ENCODE measurements at places on chromosomes 12 and 14. TPM values are rescaled to one million over a fixed set of nuclear protein-coding genes. Genes with fewer than 3 reads are reported as not detected.

ARMH4 gene
- total RNA-seq, result 3.6 TPM

SLC2A13 gene
- 35.1 TPM for total RNA-seq

KLRD1 gene
- 1.5 TPM for total RNA-seq

SLCO1C1 gene
- not detected for total RNA-seq

AQP6 gene
- not detected for total RNA-seq

HOXC5 gene
- 2.7 TPM for total RNA-seq

AMDHD1 gene
- total RNA-seq, result 2.0 TPM

DNA sequence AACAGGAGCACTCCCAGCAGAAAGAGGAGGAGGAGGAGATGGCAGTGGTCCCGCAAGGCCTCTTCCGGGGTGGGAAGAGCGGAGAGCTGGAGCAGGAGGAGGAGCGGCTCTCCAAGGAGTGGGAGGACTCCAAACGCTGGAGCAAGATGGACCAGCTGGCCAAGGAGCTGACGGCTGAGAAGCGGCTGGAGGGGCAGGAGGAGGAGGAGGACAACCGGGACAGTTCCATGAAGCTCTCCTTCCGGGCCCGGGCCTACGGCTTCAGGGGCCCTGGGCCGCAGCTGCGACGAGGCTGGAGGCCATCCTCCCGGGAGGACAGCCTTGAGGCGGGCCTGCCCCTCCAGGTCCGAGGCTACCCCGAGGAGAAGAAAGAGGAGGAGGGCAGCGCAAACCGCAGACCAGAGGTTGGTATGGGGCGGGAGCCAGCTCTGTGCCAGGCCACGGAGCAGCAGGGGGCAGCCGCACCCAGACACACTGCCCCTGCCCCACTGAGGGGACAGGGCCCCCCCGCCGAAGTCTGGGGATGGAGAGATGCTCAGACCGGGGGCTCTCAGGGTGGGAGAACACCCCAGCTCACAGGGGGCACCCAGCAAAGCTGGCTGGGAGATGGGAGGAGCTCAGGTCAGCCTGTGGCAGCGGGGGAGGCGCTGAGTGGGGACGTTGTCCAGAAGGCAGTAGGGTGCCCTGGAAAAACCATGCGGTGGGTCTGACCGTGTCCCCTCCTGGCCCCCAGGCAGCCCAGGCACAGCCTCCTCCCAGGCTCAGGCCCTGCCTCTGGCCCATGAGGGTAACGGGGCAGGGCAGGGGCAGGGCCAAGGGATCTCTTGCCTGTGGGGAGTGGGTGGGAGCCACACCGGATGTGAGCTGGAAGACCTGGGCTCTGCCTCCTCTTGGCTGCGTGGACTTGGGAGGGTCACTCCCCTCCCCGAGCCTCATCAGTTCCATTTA is 9.8 kb downstream of the CHGA start:
- DNase-seq, result no peak

GRCh38 chr12:30977537-30978349 is 51.2 kb downstream of the TSPAN11 start:
- DNase-seq, result no peak

- DNase-seq, result no peak
Measured at GRCh38 chr12:128661226-128661569, 162.6 kb downstream of the SLC15A4 start.

DNA sequence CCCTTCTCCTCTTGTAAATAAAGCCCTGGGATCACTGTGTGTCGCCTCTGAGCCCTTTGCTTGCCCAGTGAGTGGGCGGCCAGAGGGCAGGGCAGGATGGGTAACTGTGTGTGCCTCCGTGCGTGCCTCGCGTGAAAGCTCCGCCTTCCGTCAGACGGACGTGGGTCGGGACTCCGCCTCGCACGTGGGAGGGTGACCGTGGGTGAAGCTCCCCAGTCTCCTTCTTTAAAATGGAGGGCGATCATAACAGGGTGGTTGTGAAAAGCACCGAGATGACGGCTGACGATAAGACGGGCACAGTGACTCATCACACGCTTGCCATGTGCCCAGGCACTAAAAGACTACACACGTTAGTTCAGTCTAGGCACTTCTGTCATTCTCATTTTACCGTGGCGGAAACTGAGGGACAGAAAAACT is 9.2 kb downstream of the PHB2 start:
- DNase-seq, result no peak

GRCh38 chr12:124240493-124240892 is 54.4 kb upstream of the RFLNA start:
- no peak for DNase-seq

DNA sequence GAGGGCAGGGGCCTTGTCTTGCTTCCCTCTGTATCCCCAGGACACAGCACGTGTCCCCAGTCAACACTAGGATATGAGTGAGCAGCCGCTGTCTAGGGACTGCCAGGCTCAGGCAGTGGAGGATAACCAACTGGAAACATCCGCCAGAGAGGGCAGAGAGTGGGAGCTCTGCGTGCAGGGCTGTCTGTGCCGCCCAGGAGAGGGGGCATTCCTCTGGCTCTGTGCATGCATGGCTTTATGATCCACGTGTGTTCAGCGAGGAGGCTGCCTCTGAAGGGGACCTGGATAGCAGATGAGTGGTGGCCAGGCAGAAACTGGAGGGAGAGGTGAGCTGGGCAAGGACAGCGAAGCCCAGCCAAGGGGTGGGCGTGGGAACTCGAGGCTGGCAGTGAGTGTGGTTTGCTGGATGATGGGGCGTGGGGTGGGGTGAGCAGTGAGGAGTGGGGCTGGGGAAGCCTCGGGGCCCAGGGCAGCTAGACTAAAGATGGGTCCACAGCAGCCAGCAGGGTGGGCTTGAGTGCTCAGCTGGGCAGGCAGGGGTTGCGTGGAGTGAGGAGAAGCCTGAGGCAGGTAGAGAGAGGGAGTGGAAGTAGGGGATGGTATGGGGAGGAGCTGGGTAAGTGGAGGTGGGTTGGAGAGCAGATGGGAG is 72.9 kb downstream of the PRIMA1 start:
- DNase-seq, result no peak

DNA sequence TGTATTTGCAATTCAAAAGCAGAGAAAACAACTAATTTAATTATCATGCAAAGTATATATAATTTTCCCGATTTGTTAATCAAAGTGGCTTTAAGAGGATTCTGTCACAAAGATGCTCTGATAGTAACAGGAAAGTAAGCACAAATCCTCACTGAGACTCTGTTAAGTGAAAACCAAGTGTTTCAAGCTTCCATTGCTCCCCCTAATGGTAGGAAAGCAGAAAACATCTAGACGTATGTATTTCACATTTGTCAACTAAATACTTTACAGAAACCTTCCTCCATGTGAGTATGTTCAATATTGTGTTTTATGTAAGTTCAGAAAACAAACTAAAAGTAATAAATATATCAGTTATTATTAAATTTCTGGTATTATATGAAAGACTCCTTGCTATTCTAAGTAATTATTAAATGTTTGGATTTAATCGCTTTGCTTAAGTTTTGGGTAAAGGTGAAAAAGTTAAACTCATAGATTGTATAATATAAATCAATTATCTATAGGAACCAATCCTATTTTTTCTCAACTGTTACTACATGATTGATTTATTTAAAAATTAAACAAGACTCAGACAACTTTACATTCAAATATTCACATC is 1.5 kb upstream of the NTS start:
- DNase-seq, result no peak

- peak; percentile 41 for DNase-seq
Measured at GRCh38 chr12:110582276-110583136, 612 bp downstream of the PPTC7 start.

GRCh38 chr14:81516986-81517797 is 16.5 kb downstream of the SEL1L start:
- DNase-seq, result no peak

DNA sequence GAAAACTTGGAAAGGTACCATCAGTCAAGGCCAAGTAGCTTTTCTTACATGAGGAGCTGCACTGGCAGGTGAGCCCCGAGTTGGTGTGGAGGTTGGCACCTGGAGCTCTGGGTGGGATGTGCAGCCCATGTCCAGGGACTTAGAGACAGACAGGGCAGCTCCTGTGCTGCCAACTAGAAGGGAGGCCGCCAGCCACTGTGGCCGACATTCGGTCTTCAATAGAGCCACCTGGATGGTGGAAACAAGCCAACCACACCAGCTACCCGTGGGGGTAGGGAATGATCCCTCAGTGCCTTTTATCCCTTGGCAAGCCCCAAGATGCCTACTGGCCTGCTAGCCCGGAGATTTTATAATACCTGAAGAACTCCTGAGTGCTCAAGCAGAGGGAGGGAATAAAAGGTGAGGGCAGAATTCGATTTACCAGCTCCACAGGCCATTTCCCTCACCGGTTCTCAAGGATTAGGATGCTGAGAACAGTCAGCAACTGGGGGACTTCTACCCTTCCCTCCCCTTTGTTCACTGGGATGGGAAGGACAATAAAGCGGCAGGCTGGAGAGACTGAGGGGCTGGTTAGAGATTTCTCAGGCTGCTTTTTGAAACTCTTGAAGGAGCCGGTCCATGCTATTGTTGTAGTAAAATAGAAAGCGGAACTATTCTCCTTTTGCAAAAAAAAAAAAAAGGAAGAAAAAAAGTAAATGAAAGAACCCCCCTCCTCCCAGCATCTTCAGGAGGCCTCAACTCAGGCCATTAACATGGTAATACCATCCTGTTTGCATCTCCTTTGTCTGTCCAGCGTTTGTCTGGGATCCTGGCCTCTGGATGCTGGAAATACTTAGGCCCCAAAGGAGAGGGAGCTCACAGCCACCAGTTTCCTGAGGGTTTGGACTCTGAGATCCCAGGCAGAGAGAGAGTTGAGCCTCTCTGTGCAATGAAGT is 321.6 kb downstream of the ZFP36L1 start:
- no peak for DNase-seq

- no peak for DNase-seq
Measured at GRCh38 chr14:29857551-29857950, 70.1 kb downstream of the PRKD1 start.

DNA sequence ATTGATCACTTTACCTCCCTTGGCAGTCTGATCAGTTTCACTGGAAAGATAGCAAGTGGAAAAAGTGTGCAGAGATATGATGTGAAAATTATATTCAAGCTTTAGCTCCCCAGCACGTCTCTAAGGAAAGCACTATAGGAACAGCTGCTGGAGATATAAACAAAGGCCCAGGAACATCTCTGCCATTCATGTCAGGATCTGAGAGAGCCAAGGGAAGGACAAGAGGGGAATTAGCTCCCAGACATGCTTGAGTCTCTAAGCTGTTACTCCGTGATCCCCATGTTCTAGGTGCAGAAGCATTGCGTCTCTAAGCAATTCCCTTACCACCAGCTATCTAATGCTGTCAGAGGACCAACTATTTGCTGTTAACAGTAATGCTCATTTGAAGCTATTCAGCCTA is 700.2 kb downstream of the DIO2 start:
- DNase-seq, result no peak

DNA sequence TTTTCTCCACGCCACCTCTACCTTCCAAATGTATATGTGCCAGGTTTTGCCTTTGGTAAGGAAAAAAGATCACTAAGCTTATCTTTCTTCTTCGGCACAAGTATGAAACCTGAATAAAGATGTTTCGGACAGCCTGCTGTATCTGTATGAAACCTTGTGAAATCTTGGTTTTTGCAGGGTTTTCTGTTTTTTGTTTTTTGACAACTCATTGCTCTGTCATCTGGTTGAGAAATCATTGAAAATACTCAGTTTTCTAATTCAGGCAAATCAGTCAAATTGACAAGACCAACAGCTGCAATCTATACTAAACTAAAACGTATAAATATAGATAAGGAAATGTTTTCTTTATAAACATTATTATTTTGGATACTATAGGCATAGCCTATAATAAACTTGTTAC is 63.1 kb upstream of the FGD4 start:
- DNase-seq, result no peak

GRCh38 chr12:47987411-47988072 is 16.7 kb downstream of the COL2A1 start:
- no peak for DNase-seq

GRCh38 chr14:51490205-51490604 is 161.5 kb upstream of the FRMD6 start:
- DNase-seq, result no peak

DNA sequence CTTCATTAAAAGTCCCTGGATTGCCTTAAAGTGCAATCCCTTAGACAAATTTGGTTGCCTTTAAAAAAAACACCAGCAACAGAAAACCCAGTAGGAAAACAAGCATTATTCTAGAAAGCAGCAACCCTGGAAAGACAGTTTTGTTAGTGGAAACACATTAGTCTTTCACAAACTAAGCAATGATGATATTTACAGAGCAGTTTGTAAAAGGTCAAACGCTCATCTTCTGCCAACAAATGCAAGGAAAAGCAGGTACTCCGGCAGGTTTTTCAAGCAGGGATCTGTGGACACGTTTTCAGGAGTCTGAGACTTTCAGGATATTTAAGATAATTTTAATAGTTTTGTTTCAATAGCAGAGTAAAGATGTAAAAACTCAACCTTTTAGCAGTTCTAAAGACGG is 202.2 kb downstream of the EXOC5 start:
- no peak for DNase-seq

DNA sequence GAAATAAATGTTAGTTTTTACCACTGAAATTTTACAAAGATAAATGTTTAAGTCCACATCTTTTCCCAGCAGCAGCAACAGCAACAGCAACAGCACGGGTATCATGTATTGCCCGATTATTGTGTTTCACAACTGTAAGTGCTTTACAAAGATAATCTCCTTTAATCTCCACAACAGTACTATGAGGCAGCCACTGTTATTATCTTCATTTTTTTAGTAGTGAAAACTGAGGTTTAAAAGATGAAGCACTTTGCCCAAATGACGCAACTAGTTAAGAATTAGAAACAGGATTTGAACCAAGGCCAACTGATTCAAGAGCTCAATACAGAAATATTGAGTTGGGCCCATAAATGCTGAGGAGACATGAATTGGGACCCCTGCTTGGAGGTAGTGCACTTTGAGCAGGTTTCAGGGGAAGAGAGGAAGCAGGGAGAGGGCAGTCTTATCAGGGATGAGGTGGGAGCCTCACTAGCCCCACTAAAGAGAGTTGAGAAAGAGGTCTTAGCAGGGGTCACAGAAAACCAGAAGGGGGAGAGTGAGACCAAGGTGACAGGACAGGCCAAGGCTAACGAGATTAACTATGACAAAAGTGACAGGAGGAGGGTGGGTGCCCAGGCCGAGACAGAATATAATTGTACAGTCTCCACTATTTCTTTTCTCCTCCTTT is 15.3 kb downstream of the KRT2 start:
- no peak for DNase-seq

DNA sequence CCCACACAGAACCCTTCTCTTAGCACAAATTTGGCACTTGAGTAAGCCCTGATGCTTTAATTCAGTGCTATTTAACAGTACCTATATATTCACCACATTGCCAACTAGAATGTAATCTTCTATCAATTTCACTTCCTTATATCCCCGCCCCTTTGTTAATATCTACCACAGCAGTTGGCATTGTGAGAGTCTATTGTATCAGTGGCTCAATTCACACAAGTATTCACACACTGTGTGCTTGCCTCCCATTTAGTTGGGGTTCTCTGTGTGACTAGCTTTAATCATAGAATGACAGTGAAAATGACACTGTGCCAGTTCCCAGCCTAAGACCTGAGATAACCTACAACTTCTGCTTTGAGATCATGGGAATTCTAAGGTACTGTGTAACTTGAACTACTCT is 103.1 kb downstream of the SEC23A start:
- no peak for DNase-seq

GRCh38 chr12:130144256-130144655 is 18.0 kb upstream of the FZD10 start:
- no peak for DNase-seq
